EL (cell line): ENCODE measurements at places on chromosomes 4 and X.

GRCh38 chr4:166318810-166319525 lies 445.9 kb downstream of the TLL1 start:
- peak; percentile 78 for DNase-seq

DNA sequence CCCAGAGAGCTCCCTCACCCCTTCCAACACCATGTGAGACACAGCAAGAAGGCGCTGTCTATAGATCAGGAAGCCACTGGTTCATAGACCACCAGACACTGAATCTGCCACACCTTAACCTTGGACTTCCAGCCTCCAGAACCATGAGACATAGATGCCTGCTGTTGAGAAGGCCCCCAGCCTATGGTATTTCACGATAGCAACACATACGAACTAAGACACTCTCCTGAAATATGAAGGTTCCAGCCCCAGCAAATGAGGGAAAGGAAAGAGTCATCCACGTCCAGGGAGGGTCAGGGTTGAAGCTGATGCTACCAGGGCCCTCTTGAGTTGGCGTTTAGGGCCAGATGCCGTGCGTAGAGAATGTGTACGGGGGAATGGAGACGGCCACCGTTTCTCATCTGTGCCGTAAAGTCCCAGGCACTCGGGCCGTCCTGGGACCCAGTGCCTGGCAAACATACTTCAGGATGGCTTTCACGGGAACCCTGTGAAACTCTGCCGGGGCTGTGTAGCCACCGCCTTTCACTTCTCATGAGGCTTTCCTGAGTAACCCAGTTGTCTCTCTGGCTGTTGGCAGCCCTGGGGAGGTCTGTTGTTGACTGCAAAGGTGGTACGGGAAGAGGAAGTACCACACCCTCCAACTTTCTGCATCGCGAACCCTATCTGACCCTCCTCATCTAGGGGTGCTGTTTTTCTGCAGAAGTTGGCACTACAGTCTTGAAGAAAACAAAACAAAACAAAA lies 17.7 kb upstream of the P2RY8 start:
- no peak for DNase-seq

DNA sequence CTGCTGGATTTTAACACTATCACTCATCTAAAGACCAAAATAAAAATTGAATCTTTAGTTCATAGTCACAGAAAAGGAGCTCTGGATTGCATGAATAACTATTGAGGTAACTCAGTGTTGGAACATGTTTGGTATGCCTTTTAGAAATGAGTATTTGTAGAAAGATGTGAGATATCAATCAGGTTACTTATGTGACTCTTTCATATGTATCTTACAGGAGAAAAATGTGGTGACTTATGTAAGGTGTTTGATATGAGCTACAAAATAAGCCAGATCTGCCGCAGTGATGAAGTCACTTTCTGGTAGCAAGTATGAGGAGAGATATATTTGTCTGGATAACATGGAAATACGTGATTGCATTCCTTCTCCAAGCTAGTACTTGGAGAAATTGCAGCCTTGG lies 1653.3 kb upstream of the PCDH7 start:
- DNase-seq = peak; percentile 33

- DNase-seq = no peak
These were observed 168.5 kb upstream of the STK26 start for GRCh38 chrX:131854581-131854980.

DNA sequence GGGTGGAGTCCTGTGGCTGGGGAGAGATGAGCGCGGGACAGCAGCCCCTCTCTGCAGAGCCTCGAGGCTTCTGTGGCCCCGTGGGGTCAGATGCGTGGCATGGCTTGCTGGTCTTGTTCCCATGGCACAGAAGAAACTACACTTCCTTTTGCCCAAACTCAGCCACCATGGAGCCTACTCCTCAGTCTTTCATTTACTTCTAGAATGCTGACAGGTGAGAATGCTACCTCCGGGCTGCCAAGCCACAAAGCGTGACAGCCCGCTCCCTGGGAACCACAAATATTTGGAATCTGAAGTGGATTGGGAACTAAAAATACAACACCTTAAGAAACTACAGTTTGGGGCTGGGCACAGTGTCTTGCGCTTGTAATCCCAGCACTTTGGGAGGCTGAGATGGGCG lies 98.0 kb downstream of the TRAPPC11 start:
- no peak for DNase-seq

DNA sequence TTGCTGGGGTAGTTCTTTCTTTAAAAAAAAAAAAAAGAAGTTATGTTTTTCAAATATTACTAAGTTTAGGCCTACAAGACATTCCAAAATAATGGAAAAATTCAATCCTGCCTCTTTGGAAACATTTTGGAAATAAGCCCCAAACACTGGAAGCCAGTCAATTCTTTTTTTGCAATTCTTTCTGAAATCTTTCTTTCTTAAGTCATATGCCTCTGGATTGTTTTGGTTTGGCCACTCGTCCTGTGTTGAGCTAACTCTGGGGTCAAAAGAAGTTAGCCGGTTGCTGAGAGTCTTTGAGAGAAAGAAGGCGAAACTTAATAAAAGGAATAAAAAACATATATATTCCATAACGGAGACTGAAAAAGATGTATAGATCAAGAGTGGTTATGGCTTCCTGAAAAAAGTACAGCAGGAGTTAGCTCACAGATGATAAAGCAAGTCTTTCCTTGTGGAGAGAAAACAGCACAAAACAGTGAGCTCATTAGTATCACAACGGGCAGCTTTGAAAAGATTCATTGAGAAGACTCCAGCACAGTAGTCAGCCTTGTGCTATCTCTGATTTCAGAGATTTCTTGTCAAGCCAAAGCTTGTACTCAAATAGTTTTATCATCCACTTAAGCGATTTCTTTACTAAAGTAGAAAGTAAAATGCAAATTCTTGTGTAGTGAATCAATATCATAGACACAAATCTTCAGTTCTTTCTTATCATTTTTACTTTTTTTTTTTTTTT lies 64.8 kb downstream of the PLS3 start:
- peak; percentile 28 for DNase-seq

DNA sequence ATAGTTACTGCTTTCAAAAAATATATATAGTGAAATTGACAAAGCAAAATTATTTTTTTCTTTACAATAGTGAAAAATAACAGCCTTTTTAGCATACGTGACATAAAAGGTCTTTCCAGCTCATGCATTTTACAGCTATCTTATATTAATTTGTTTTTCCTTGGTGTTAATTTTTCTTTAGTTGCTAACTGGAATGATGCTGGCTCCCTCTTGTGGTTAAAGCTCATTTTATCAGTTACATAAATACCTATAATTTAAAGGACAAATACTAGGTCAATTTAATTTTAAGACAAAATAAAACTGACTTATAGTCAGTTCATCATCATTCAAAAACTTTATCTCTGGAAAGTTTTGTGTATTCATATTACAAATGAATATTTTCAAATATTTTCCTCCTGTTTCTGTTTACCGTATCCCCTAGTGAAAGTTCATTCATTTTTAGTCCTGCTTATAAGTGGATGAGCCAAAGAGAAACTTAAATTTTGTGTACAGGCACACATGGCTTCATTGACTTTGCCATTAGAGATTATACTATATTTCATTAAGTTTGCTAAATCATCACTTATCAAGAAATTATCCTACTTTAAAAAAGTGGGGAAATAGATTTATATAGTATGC lies 9.9 kb upstream of the ANAPC4 start:
- DNase-seq = peak; percentile 44

GRCh38 chr4:83285055-83285407 lies 433 bp upstream of the COQ2 start:
- DNase-seq = peak; percentile 50

DNA sequence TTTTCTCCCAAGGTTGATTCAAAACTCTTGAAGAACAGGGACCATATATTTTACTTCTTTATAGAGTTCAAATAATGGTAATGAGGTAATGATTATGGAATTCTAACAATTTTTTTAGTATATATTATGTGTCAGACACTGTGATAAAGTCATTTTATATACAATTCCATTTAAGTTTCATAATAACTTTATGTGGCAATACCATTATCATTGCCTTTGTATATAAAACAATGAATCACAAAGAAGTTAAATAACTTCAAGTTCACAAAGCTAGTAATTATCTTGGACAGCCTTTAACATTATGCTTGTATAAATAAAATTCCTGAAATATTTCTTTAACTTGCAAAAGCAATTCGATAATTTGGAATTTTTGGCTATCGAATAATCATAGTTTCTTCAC lies 20.6 kb downstream of the MAGEC1 start:
- DNase-seq = peak; percentile 40

DNA sequence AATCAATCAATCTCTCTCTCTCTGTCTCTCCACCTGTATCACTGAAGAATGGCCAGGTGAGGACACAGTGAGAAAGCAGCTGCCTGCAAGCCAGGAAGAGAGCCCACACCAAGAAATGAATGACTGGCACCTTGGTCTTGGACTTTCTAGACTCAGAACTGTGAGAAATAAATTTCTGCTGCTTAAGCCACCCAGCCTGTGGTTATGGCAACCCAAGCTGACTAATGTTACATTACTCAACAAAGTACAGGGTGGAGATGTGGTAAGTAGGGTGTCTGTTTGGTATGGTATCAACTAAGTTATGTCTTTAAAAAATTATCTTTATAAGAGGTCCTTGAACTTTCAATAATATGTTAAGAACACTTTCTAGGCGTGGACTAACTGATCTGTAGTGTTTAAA lies 159.3 kb downstream of the EPHA5 start:
- peak; percentile 52 for DNase-seq

DNA sequence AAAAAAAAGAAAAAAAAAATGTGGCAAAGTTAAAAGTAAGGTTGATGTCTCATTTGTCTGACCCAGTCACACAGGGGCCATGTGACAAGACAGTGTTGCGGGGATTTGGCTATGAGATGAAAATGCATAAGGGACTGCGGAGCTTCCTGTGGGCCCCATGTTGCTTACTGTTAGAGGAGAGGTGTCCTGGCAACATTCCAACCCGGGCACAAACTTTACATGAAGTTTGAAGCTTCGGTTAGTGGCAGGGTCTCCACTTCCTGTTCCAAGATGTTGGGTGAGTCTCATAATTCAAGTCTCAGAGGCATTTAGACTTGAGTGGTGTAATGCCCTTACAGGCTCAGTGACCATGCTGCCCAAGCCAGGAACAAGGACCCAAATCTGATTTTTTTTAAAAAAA lies 111.3 kb downstream of the MAML3 start:
- no peak for DNase-seq

DNA sequence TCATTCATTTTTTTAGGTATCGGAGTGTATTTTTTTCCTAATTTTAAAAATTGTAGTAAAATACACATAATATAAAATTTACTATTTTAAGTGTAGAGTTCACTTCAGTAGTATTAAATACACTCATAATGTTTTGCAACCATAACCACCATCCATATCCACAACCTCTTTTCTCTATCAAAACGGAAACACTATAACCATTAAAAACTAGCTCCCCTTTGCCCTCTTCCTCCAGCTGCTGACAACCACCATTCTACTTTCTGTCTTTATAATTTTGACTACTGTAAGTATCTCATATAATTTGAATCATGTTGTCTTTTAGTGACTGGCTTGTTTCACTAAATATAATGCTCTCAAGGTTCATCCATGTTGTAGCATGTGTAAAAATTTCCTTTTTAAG lies 205.4 kb upstream of the CXorf51B start:
- no peak for DNase-seq

GRCh38 chrX:102154218-102154860 lies 1.4 kb downstream of the BEX5 start:
- no peak for DNase-seq

GRCh38 chr4:84956014-84956413 lies 10.5 kb downstream of the WDFY3 start:
- DNase-seq = no peak

- DNase-seq = peak; percentile 82
These were observed 1.2 kb downstream of the TFE3 start for GRCh38 chrX:49041744-49042580.

DNA sequence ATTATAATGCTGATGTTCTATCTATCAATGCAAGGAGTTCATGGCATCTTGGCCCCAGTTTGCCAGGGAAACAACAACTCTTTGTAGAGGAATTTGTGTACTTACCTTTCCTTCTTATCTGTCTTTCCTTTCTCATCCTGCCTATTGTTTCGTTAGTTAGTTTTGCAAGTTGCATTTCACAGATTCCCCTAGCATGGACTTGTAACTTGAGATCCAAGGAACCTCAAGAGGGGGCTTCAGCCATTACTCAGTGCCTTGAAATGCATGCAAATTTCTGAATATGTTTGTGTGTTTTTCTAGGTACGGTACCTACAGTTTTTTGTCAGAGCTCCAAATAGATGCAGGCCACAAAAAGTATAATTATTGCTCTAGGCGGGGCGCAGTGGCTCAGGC lies 203.6 kb downstream of the LDB2 start:
- no peak for DNase-seq

- no peak for DNase-seq
These were observed 4.8 kb upstream of the SH2D1A start for GRCh38 chrX:124341396-124342132.

DNA sequence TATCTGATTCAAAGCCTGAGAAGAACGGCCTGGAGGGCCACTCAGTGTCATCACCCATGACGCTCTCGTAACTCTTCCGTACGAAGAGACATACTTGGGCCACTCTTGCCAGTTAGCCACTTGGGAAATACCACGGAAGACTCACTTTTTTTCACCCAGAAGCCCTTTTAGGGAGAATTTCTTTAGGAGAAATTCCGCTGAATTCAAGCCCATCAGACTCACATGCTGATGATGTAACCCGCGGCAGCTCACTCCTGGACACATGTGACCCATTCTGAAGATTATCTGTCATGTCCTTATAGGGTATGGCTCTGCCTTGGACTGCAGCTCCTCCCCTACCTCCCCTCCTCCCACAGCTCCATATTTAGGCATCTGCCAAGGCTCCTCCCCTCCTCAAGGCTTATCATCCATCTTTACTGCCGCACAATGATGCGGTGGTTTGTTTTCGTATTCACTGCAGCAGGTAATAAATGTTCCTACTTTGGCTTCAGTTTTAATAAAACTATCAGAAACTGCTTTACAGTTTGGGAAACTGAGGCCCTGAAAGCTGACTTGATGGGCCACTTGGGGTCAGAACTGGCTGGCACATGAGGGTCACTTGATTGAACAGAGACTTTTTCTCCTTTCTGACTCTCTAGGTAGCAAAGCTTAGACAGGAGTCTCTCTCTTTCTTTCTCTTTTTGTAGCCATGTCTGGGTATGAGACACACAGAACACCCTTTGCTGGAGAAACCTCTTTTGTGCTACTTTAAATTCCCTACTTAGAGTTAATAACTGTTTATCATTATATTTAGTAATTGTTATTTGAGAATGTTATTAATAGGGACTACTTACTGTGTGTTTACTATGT lies 42.1 kb downstream of the RHOH start:
- no peak for DNase-seq

DNA sequence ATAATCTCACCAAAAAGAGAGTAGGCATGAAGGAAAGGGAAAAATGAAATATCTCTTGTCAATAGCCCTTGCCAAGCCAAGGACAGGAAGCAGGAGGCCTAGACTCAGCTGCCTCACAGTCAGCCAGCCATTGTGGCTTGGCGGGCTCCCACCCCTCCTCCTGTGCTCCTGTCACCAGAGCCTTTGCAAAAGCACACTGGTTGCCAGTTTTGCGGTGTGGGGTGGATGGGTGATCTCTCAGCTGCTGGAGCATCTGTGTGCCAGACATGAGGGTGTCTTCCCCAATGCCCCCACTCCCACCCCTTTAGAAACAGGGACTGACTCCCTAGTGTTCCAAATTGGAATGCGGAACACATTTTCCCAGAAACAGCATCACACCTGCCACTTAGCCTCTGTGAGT lies 26.1 kb downstream of the ARHGEF6 start:
- no peak for DNase-seq
